ENCODE measurements at places on chromosomes 1 and 21. TPM values are rescaled to one million over a fixed set of nuclear protein-coding genes. Genes with fewer than 3 reads are reported as not detected.

SPATA1 gene
- total RNA-seq, result 0.63 TPM

ZBTB8A gene
- 28.8 TPM for total RNA-seq

IVL gene
- total RNA-seq, result not detected

SIKE1 gene
- 93.0 TPM for total RNA-seq

ANGEL2 gene
- total RNA-seq, result 93.6 TPM

RAP1GAP gene
- total RNA-seq, result 31.6 TPM

TINAGL1 gene
- total RNA-seq, result 1.6 TPM

TENT5C gene
- 2.5 TPM for total RNA-seq

LAMB3 gene
- 1.3 TPM for total RNA-seq

FAF1 gene
- 53.2 TPM for total RNA-seq

ROR1 gene
- total RNA-seq, result 2.5 TPM

KLHDC9 gene
- 1.6 TPM for total RNA-seq

BCAN gene
- total RNA-seq, result 94.8 TPM

AVPR1B gene
- not detected for total RNA-seq

PTCH2 gene
- 2.5 TPM for total RNA-seq

CACNA1S gene
- not detected for total RNA-seq

TAF5L gene
- total RNA-seq, result 26.6 TPM

RASSF5 gene
- 1.3 TPM for total RNA-seq

SLC37A1 gene
- total RNA-seq, result 36.9 TPM

OLFML2B gene
- 1.6 TPM for total RNA-seq

GPR61 gene
- 5.9 TPM for total RNA-seq

CDC73 gene
- 58.5 TPM for total RNA-seq

GPA33 gene
- total RNA-seq, result not detected

DESI2 gene
- 33.5 TPM for total RNA-seq

CFHR2 gene
- total RNA-seq, result not detected

GNAT2 gene
- not detected for total RNA-seq

ARID1A gene
- 83.9 TPM for total RNA-seq

GFI1 gene
- total RNA-seq, result not detected

RBBP5 gene
- total RNA-seq, result 21.6 TPM

SHE gene
- 1.3 TPM for total RNA-seq

F13B gene
- total RNA-seq, result not detected

A3GALT2 gene
- total RNA-seq, result not detected

PTGER3 gene
- 0.94 TPM for total RNA-seq

CTTNBP2NL gene
- 40.4 TPM for total RNA-seq

SPRR1A gene
- total RNA-seq, result not detected

RNF223 gene
- total RNA-seq, result not detected

OR2G6 gene
- not detected for total RNA-seq

CSMD2 gene
- total RNA-seq, result 145 TPM

THEM4 gene
- total RNA-seq, result 7.2 TPM

SPATA46 gene
- not detected for total RNA-seq

HAPLN2 gene
- total RNA-seq, result 1.3 TPM

LINGO4 gene
- not detected for total RNA-seq

Data from parietal lobe (tissue), 2 donors.